Lower leg skin (tissue), 4 donors: ENCODE measurements at places on chromosomes 6 and 20.

- no peak for DNase-seq
Observed at GRCh38 chr6:19738010-19738409, 99.2 kb upstream of the ID4 start.

DNA sequence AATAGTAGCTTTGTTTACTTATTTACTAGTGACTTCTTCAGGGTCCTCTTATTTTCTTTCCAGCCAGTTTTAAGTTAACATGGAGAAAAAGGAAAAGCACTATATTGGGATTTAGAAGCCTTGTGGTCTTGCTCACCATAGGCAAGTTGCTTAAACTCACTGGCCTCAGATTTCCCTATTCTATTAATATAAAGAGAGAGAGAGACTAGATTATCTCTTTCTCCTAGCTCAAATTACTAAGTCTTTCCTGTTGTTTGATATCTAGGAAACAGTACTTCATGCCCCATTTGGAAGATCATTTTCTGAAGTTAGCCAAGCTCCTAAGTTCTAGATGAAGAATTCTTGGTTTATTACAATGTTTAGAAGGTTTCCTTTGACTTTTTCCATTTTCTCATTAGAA lies 32.5 kb downstream of the CTNNBL1 start:
- no peak for DNase-seq

- no peak for DNase-seq
Observed at GRCh38 chr6:13119549-13119948, 208.8 kb downstream of the TBC1D7 start.

DNA sequence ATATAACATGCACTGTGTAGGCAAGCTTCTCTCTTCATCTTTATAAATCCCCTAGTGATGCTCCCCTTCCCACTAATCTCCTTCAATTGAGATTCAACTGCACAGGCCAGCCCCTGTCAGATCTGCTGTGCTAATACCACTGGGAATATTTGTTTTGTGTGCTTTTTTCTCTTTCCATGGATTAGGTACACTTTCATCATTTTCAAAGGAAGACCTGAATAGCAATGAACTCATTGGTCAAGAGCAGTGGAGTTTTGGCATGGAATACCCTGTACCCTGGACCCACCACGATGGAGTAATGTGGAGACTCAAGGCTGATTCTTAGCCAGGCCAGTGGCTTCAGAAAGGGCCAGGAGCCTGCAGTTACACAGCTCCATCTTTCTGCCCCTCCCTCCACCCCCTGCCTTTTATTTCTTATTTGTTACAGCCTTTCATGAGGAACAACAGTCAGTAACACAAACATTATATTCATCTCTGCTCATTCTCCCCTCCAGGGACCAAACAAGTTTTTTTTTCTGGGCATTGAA lies 75.4 kb upstream of the KCNG1 start:
- no peak for DNase-seq

DNA sequence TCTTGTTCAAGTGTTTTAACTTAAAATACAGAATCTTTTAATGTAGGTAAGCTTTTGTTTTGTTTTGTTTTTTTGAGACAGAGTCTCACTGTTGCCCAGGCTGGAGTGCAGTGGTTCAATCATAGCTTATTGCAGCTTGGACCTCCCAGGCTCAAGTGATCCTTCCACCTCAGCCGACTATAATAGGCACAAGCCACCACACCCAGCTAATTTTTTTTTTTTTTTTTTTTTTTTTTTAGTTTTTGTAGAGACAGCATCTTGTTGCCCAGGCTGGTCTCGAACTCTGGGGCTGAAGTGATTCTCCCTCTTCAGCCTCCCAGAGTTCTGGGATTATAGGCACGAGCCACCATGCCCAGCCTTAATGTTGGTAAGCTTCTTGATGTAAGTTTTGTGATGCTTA lies 3.3 kb downstream of the EFHC1 start:
- DNase-seq: no peak

- no peak for DNase-seq
Observed at GRCh38 chr6:20541382-20541781, 7.1 kb downstream of the CDKAL1 start.

- DNase-seq: no peak
Observed at GRCh38 chr6:11771473-11772048, 7.0 kb downstream of the ADTRP start.

DNA sequence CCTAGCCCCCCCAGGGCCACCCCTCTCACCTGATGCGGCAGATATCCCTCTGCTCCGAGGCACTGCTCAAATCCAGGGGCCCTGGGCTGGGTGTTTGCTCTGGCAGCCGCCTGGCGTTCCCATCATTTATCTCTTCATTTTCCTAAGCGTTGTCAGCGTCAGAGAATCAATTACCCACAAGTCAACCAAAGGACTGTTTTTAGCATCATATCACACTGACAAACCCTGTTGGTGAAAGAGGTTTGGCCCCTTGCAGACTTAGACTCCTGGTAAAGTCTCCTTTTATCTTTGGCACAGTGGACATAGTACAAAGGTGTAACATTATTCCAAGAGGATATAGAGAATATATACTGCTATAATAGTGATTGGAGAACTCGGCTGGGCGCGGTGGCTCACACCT lies at the start of gene GHRH:
GHRH (minus strand) TSS at position 101 of the 400 bp plus-strand sequence. CDS start 4,925 bp downstream, outside the sequence.
- DNase-seq: no peak

- no peak for DNase-seq
Observed at GRCh38 chr6:31720196-31720770, 1.3 kb downstream of the LY6G6C start.

DNA sequence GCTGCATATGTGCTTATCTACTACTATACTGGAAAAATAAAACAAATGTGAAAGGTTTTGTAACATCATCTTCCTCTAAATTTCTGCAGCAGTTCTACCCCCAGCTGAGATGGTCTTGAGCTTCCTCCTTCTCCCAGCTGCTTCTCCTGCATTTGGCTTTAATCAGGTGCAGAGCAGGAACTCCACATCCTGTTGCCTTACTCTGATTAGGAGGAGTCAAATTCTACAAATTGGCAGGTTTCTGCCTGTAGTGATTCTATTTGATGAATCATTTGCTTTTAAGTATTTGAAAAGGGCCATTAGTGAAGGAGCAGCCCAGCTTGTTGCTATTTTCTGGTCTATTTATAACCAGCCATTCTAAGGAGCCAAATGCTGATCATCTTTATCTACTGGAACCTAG lies 224.5 kb downstream of the GMDS start:
- no peak for DNase-seq
